Activated CD8-positive, alpha-beta T cell treated with anti-CD3 and anti-CD28 coated beads for 36 hours (primary cell): ENCODE measurements at places on chromosomes 11 and 22. TPM values are rescaled to one million over a fixed set of nuclear protein-coding genes. Genes with fewer than 3 reads are reported as not detected.
A peak's percentile ranks its signal among the peaks of the same experiment; 100 is the strongest.

GRCh38 chr22:39414886-39415285 lies 15.3 kb downstream of the TAB1 start:
- no peak overlapping the region for H3K27ac ChIP-seq
- DNase-seq = no peak
- H3K27me3 ChIP-seq = no peaks in the 10 kb centered on the region

- H3K4me1 ChIP-seq = no peaks in the 10 kb centered on the region
- no peak overlapping the region for H3K27ac ChIP-seq
- H3K4me3 ChIP-seq = no peak overlapping the region
- peaks cover 3% of the 10 kb centered on the region for H3K27me3 ChIP-seq
Observed at GRCh38 chr11:70725278-70725677, 326.9 kb downstream of the CTTN start.

DNA sequence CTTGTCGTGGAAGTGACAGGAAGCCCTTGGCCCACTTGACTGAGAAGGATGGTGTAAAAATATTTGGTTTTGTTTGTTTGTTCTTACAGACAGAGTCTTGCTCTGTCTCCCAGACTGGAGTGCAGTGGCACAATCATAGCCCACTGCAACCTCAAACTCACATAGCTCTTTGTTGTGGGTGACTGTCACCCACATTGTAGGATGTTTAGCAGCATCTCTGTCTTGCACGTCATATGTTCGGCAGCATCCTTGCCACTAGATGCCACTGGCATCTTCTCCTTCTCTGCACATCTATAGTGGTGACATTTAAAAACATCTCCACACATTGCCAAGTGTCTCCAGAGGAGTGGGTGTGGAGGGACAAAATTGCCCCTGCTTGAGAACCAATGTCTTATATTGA lies 56.8 kb downstream of the PRR5L start:
- H3K27me3 ChIP-seq = peaks cover 23% of the 10 kb centered on the region
- DNase-seq = peak; percentile 80
- no peak overlapping the region for H3K27ac ChIP-seq
- H3K36me3 ChIP-seq = no peaks in the 10 kb centered on the region
- H3K4me1 ChIP-seq = peaks cover 55% of the 10 kb centered on the region
- H3K4me3 ChIP-seq = no peak overlapping the region

DNA sequence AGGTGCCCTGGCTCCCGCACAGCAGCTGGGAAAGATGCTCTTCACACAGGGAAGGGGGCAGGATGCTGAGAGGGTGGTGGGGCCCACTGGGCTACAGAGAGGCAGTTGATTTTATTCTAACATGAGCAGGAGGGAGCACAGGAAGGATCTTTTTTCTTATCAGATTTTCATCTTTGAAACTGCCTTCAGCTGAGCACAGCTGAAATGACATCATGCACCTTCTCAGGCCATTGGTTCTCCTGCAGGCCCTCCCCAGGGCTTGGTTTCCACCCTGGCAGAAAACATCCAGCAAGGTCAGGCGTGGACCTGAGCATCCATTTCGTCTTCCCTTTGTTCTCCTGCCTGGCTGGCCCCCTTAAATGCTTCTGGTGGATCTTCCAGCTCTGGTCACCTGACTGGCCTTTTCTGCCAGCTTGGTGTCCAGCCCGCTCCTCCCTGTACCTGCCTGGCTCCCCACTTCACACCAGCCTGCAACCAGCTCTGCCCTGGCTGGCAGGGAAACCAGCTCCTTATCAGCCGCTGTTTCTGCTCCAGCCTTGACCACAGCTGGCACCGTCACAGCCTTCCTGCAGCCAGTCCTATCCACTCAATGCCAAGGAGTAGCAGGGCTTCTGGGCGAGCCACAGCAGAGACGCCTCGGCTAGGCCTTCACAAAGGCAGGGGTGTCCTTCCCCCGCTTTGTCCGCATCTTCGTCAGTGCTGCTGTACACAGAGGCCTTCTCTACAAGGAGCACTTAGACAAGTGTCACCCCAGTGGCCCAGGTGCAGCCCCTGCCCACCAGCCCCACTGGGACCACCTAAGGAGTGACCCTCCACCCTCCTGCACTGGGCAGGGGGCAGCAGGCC lies 36.5 kb downstream of the TOM1 start:
- H3K4me3 ChIP-seq = no peak overlapping the region
- H3K4me1 ChIP-seq = peaks cover 10% of the 10 kb centered on the region
- H3K27ac ChIP-seq = peak overlapping the region; percentile 34
- no peaks in the 10 kb centered on the region for H3K27me3 ChIP-seq

GRCh38 chr11:30546334-30546733 lies 39.8 kb downstream of the MPPED2 start:
- no peaks in the 10 kb centered on the region for H3K27me3 ChIP-seq
- no peaks in the 10 kb centered on the region for H3K36me3 ChIP-seq
- no peak overlapping the region for H3K27ac ChIP-seq

- peak; percentile 21 for DNase-seq
- H3K36me3 ChIP-seq = peaks cover 5% of the 10 kb centered on the region
- peaks cover 8% of the 10 kb centered on the region for H3K4me1 ChIP-seq
- no peaks in the 10 kb centered on the region for H3K27me3 ChIP-seq
- H3K4me3 ChIP-seq = no peak overlapping the region
Observed at GRCh38 chr11:9138612-9139579, 47.5 kb upstream of the SCUBE2 start.

FGF19 gene
- total RNA-seq = not detected

- H3K36me3 ChIP-seq = no peaks in the 10 kb centered on the region
- no peak overlapping the region for H3K27ac ChIP-seq
- H3K4me1 ChIP-seq = no peaks in the 10 kb centered on the region
- H3K4me3 ChIP-seq = no peak overlapping the region
Observed at GRCh38 chr22:41001722-41002122, 50.5 kb downstream of the RBX1 start.

PHETA2 gene
- 1.3 TPM for total RNA-seq

- peaks cover 5% of the 10 kb centered on the region for H3K27me3 ChIP-seq
- H3K4me3 ChIP-seq = peak overlapping the region; percentile 92
- peaks cover 37% of the 10 kb centered on the region for H3K4me1 ChIP-seq
Observed at GRCh38 chr11:61293867-61294716, 1.0 kb downstream of the VWCE start.

- peaks cover 7% of the 10 kb centered on the region for H3K27me3 ChIP-seq
- H3K4me3 ChIP-seq = no peak overlapping the region
- DNase-seq = no peak
Observed at GRCh38 chr11:113571531-113571930, 96.3 kb upstream of the DRD2 start.

SYT8 gene
- total RNA-seq = not detected

RPL3 gene
- total RNA-seq = 3,563 TPM

DNA sequence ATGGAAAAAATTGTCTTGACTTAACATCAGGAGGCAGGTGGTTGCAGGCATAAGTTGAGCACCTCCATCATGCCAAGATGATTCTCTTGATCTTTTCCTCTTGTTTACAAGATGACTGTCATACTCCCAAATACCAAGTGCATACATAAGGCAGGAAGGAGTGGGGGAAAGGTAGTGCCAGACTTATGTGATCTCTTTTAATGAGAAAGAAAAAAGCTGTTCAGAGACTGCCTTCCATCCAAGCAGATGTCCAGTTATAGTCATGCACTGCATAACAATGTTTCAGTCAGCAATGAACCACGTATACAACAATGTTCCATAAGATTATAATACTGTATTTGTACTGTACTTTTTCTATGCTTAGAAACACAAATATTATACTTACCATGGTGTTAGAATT lies 135.7 kb downstream of the EHF start:
- H3K4me1 ChIP-seq = no peaks in the 10 kb centered on the region
- no peak overlapping the region for H3K27ac ChIP-seq
- no peak for DNase-seq
- H3K27me3 ChIP-seq = peaks cover 14% of the 10 kb centered on the region
- H3K36me3 ChIP-seq = no peaks in the 10 kb centered on the region

- no peak overlapping the region for H3K4me3 ChIP-seq
- peaks cover 7% of the 10 kb centered on the region for H3K4me1 ChIP-seq
- no peak for DNase-seq
- no peak overlapping the region for H3K27ac ChIP-seq
- H3K36me3 ChIP-seq = no peaks in the 10 kb centered on the region
Observed at GRCh38 chr11:70072461-70072860, 5.7 kb upstream of the ANO1 start.

GRCh38 chr11:19903620-19904069 lies 191.0 kb downstream of the NAV2 start:
- H3K36me3 ChIP-seq = no peaks in the 10 kb centered on the region
- H3K27me3 ChIP-seq = no peaks in the 10 kb centered on the region
- H3K4me3 ChIP-seq = no peak overlapping the region
- peak; percentile 76 for DNase-seq

DNA sequence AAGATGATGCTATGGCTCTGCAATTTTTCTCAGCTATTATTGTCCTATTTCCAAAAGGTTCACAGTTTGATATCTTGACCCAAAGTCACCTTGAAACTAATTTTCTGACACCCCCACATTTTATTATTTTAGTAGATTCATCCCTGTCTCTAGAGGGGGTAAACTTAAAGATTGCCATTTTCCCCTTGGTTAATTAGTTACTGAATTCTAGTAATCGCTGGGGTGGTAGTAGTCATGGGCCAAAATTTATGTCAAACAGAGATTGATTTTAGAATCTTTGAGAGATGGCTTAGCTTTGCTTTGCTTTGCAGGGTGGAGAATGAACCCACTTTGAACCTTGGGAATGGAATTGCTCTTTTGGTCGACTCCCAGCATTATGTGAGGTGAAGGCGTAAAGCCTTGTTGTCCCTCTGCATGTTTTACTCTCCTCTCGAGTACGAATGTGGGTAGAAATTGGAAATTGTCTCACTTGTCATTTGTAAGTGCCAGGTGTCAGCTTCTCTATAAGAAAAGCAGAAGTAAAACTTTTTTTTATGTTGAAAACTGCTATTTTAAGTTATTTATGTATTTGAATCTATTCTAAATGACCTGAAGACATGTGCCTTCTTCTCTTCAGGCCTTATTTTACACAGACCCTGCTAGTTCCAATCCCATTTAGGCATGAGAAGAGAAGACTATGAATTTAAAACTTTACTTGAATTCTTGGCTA lies 42.4 kb upstream of the RCE1 start:
- no peak overlapping the region for H3K4me3 ChIP-seq
- no peak overlapping the region for H3K27ac ChIP-seq
- no peak for DNase-seq

REXO2 gene
- 61.7 TPM for total RNA-seq

DNA sequence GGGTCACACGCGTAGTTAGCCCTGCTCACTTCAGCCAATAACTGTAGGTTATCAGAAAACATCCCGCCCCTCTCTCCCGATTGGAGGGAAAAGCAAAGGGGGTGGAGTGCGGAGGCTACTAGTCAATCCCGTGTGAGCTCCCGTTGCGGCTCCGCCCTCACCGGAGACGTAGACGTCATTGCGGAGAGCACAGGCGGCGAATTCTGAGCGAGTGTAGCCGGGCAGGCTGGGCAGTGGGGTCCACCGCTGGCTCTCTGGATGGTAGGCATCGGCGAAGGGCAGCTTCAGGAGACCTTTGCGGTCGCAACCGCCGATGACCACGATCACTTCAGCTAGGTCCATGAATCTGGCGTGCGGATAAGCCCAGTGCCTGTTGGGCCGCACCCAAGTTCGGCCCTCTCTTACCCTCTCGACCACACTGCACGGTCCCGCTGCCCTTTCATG lies 4.7 kb downstream of the KLHL35 start:
- H3K27me3 ChIP-seq = peaks cover 38% of the 10 kb centered on the region
- H3K36me3 ChIP-seq = peaks cover 3% of the 10 kb centered on the region
- H3K27ac ChIP-seq = no peak overlapping the region

DNA sequence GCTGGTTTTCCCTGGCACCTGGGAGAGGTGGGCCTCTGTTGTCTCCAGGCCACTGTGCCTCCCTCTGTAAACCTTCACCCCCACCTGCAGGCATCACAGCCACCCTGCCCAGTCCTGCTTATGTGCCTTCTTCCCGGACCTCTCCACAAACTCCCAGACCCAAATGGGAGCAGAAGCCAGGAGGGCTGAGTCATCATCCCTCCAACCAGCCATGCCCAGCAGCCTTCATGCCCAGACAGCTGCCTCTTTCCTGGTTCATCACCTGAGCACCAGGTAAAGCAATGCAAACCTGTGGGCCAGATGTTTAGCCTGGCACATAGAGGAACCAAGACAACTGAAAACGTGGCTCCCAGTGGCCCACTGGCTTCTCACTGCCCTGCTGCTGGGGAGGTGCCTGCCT lies 2.1 kb upstream of the TMPRSS4 start:
- H3K4me3 ChIP-seq = no peak overlapping the region
- DNase-seq = no peak
- no peaks in the 10 kb centered on the region for H3K27me3 ChIP-seq

DNA sequence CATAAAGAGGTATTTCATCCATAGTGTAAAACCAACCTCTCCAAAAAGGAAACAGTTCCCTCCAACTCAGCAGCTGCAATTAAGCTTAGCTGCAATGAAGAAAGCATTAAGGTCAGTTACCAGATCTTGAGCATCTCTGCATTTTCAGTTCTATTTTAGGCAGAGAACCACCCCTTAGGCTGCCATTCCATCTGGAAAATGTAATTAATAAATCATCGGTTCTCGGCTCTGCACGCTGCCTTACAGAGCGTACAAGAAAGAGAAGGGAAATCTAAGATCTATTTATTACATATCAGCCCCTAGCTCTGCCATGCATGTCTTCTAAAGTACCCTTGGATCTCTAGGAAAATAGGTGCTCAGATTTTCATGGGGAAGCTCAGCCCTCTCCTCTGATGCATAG lies 71.5 kb downstream of the RCN1 start:
- no peak overlapping the region for H3K27ac ChIP-seq
- no peaks in the 10 kb centered on the region for H3K4me1 ChIP-seq
- H3K27me3 ChIP-seq = no peaks in the 10 kb centered on the region
- no peaks in the 10 kb centered on the region for H3K36me3 ChIP-seq
- no peak overlapping the region for H3K4me3 ChIP-seq

NXPE2 gene
- total RNA-seq = not detected

- H3K27ac ChIP-seq = no peak overlapping the region
- no peaks in the 10 kb centered on the region for H3K36me3 ChIP-seq
- peaks cover 3% of the 10 kb centered on the region for H3K27me3 ChIP-seq
- DNase-seq = no peak
- peaks cover 8% of the 10 kb centered on the region for H3K4me1 ChIP-seq
- H3K4me3 ChIP-seq = peak overlapping the region; percentile 7
Observed at GRCh38 chr22:24807284-24807950, 1.4 kb downstream of the SGSM1 start.

DNA sequence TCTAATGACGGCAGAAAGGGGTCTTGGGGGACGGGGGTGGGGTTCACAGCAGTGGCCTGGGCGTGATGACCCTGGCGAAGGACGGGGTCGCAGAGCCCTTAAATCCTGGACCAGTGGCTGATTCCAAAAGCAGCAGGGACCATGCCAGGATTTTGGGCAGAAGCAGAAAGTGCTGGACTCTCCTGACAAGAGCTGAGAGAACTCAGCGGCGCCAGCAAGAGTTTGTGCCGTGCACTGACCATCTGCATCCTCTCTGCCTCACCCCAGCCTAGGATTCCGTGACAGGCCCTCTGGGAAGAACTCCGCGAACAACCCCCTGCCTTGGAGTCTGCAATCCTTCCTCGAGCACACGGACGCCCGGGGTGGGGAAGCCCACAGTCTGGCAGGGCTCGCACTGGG lies 644 bp upstream of the NDUFV1 start:
- DNase-seq = no peak
- peaks cover 7% of the 10 kb centered on the region for H3K27me3 ChIP-seq
- H3K36me3 ChIP-seq = peaks cover 19% of the 10 kb centered on the region
- peak overlapping the region; percentile 88 for H3K27ac ChIP-seq
- H3K4me1 ChIP-seq = peaks cover 15% of the 10 kb centered on the region
- H3K4me3 ChIP-seq = peak overlapping the region; percentile 93
